ENCODE measurements at places on chromosomes 16 and 17. TPM values are rescaled to one million over a fixed set of nuclear protein-coding genes. Genes with fewer than 3 reads are reported as not detected.

- no peaks in the 10 kb centered on the region for H3K4me1 ChIP-seq
- H3K27ac ChIP-seq = no peak overlapping the region
- H3K36me3 ChIP-seq = no peaks in the 10 kb centered on the region
- H3K27me3 ChIP-seq = no peaks in the 10 kb centered on the region
- DNase-seq = no peak
- no peak overlapping the region for H3K4me3 ChIP-seq
Measured at GRCh38 chr17:69030169-69030568, 30.6 kb downstream of the ABCA9 start.

GRCh38 chr16:543301-544164, 16.0 kb downstream of the CAPN15 start:
- no peak for DNase-seq
- H3K36me3 ChIP-seq = no peaks in the 10 kb centered on the region
- H3K27ac ChIP-seq = no peak overlapping the region
- no peak overlapping the region for H3K4me3 ChIP-seq

- no peaks in the 10 kb centered on the region for H3K27me3 ChIP-seq
- DNase-seq = no peak
- H3K27ac ChIP-seq = no peak overlapping the region
- no peak overlapping the region for H3K4me3 ChIP-seq
- H3K36me3 ChIP-seq = no peaks in the 10 kb centered on the region
Measured at GRCh38 chr16:67462279-67462655, 18.7 kb downstream of the ATP6V0D1 start.

DNA sequence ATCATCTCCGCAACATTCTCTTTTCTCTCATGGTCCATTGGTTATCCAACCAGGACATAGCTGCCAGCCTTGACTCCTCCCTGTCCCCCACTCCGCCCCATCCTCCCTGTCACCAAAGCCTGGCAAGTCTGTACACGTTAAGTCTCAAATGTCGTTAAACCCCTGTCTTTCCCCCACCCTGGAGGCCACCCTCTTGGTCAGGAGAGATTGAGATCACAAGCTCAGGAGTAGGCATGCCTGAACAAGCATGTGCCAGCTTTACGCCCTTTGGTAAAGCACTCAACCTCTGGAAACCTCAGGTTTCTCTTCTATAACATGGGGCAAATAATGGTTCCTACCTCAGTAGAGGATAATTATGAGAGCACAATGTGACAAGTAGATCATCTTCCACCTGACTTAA, 38.1 kb upstream of the CCL1 start:
- H3K36me3 ChIP-seq = no peaks in the 10 kb centered on the region
- no peak overlapping the region for H3K27ac ChIP-seq
- DNase-seq = no peak
- H3K27me3 ChIP-seq = peaks cover 17% of the 10 kb centered on the region
- no peak overlapping the region for H3K4me3 ChIP-seq

- H3K36me3 ChIP-seq = no peaks in the 10 kb centered on the region
- no peaks in the 10 kb centered on the region for H3K27me3 ChIP-seq
- no peak overlapping the region for H3K4me3 ChIP-seq
- H3K27ac ChIP-seq = no peak overlapping the region
- H3K4me1 ChIP-seq = peaks cover 41% of the 10 kb centered on the region
Measured at GRCh38 chr16:82658796-82659195, 32.0 kb downstream of the CDH13 start.

Gene ASIC2
- total RNA-seq = not detected

Gene CTRB2
- total RNA-seq = 3.0 TPM

Gene HOXB5
- not detected for total RNA-seq

Gene CACNG5
- not detected for total RNA-seq
